ENCODE measurements at places on chromosomes 13 and 19.

GRCh38 chr13:50916701-50917184 is 7.2 kb downstream of the RNASEH2B start:
- DNase-seq, result no peak

DNA sequence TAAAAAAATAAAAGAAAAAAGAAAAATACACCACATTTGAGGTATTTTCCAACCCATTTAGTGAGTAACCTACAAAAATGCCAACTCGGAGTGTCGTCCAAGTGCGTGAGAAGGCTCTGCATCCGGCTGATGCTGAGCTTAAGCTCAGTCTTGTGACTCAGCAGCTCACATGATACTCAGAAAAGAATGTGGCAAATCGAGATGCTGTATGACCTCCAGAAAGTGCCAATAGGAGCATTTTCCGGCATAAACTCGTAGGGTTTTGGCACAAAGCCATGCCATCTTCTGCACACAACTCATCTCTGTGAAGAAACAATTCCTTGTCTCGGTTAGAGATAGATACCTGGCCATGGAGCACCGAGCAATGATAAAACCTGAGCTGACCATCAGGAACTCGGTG is 58.5 kb downstream of the TRPM4 start:
- DNase-seq, result peak; percentile 70

DNA sequence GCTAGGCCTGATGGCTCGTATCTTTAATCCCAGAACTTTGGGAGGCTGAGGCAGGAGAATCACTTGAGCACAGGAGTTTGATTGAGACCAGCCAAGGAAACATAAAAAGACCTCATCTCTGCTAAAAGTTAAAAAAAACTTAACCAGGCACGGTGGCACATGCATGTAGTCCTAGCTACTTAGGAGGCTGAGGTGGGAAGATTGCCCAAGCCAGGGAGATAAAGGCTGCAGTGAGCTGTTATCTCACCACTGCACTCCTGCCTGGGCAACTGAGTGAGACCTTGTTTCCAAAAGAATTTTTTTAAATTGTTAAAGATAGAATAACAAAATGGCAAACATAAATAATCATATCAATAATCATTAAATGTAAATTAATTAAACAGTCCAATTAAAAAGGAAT is 365.8 kb downstream of the MTUS2 start:
- no peak for DNase-seq

GRCh38 chr13:64551755-64552154 is 2678.4 kb downstream of the PCDH9 start:
- DNase-seq, result no peak

DNA sequence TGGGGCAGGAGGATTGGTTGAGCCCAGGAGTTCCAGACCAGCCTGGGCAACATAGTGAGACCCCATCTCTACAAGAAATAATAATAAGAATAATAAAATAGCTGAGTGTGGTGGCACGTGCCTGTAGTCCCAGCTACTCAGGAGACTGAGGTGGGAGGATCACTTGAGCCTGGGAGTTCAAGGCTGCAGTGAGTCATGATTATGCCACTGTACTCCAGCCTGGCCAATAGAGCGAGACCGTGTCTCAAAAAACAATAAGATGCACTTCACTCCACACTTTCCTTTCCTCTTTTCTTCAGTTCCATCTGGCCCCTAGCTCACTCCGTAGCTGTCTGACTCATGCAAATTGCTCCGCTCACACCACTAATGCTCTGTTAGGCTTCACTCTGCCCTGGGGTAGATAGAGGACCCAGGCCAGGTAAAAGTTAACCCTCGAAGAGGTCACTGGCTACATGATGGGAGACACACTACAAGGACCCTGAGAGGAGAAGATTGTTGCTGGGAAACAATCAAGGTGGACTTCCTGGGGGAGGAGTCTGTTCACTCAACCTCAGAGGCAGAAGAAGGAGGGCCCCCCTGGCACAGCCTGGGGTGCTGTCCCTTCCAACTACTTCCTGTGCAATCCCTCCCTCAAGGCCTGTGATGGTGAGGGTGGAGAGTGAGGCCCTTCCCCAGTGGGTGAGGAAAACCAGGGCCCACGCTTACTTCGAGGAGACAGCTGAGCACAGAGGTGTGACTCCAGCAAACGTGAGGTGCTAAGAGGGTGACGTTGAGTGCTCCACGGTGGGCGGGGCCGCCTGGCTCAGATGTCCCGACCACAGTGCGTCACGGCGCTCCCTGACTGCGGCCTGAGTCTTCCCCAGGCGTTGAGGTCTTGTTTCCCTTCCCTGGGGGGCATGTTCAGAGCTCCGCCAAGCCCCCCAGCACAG is 8.8 kb upstream of the TNFSF9 start:
- no peak for DNase-seq

GRCh38 chr19:35792312-35792711 is 16.9 kb downstream of the ARHGAP33 start:
- no peak for DNase-seq

DNA sequence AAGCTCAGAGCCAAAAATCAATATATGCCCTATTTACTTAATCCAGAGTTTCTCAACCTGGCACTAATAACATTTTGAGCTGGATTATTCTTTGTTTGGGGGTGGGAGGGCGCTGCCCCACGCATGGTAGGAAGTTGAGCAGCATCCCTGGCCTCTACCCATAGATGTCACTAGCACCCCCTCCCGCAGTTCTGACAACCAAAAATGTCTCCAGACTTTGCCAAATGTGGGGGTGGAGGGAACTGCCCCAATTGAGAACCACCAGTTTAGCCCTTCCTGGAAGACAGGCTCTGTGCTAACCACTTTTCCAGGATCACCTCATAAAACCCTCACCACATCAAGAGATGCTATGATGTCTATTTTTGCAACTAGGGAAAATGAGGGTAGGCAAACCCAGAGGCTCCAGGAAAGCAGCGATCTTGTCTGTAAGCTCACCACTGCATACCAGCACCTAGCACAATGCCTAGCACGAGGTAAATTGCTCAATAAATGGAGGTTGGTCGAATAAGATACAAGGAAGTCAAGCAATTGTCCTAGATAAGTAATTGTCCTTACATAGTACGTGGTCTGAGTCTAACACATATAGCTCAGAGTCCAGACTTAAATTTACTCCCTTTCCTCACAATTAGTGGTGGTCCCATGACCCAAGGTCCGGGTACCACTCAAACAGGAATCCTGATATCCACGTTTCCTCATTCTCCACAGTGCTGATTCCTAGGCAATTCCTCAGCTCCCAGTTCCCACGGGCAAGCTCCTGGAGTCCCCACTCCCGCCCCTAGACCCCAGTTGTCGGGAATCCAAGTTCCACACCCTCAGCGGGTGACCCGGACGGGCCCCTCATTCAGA is 892 bp downstream of the TRIR start:
- DNase-seq, result no peak

DNA sequence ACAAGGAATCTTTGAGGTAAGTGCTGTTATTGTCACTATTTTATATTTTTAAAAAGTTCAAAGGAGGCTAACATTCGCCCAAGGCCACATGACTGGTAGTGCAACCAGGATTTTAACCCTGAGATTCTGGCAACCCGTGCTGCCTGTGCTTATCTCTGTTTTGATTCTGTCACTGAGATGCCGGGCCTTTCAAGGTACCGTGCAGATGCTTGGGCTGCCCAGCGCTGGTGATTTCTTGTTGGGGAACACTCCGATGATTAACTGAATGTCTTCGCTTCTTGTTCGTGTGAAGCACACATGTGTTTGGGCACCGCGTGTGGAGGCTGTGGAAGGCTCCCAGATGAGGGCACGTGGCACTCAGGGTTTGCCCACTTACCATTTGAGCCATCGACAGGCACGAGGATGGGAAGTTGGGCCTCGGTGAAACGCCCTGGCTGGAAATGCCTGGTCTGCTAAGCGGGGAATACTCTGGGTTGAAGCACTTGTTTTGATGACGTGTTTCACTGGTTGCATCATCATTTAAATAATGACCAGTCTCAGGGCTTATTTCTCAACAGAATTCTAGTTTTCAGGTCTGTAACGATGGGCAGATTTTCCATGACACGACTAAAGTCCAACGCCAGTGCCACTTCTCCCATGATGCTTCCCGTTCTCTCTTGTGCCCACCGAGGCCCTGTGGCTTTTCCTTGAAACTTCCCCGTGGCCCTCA is 392.7 kb downstream of the FGF9 start:
- DNase-seq, result no peak

GRCh38 chr13:67330149-67330548 is 100.0 kb upstream of the PCDH9 start:
- DNase-seq, result no peak

DNA sequence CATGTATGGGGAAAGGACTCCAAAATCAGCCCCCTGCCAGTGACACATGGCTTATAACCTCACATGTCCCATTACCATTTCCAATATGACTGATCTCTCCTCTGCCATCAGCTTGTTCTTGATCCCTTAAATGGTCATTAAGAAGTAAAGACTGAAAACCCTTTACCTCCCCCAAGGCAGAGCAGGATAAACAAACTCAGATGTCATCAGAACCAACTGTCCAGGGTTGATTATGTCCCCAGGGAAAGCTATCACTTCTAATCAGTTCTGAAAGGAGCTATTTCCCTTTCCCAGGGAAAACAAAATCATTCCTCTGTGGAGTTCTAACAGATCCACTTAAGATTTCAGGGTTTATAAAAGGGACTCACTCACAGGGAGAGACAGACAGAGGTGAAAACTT is 350.9 kb downstream of the SUCLA2 start:
- no peak for DNase-seq

DNA sequence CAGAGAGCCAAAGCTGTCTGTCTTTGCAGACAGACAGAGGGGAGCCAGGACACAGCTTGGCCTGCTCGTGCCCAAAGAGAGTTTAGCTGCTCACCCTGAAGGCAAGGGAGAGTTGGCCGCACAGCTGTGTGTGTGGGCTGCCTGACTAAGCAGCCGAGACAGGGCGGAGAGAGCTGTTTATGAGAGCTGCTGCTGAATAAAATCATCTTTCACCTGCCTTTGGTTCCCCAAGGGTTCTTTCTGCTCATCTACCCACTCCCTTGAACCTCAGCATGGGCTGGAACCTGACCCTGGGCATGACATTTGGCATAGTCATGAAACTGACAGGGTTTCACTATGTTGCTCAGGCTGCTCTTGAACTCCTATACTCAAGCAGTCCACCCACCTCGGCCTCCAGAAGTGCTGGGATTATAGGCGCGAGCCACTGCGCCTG is 98.2 kb downstream of the RBM26 start:
- DNase-seq, result peak; percentile 33

GRCh38 chr19:23908165-23908564 is 6.5 kb upstream of the ZNF726 start:
- DNase-seq, result no peak

- peak; percentile 7 for DNase-seq
These were observed 19.8 kb downstream of the UGGT2 start for GRCh38 chr13:96033220-96034015.
